ENCODE measurements at places on chromosomes 7 and 10. TPM values are rescaled to one million over a fixed set of nuclear protein-coding genes. Genes with fewer than 3 reads are reported as not detected.

The LEP gene
- 0.89 TPM for total RNA-seq

The TMEM273 gene
- total RNA-seq: 26.6 TPM

The GIMAP4 gene
- total RNA-seq: 23.5 TPM

The CAV1 gene
- 127 TPM for total RNA-seq

The ADGRA1 gene
- 0.13 TPM for total RNA-seq
